ENCODE measurements at places on chromosomes 4 and X.

DNA sequence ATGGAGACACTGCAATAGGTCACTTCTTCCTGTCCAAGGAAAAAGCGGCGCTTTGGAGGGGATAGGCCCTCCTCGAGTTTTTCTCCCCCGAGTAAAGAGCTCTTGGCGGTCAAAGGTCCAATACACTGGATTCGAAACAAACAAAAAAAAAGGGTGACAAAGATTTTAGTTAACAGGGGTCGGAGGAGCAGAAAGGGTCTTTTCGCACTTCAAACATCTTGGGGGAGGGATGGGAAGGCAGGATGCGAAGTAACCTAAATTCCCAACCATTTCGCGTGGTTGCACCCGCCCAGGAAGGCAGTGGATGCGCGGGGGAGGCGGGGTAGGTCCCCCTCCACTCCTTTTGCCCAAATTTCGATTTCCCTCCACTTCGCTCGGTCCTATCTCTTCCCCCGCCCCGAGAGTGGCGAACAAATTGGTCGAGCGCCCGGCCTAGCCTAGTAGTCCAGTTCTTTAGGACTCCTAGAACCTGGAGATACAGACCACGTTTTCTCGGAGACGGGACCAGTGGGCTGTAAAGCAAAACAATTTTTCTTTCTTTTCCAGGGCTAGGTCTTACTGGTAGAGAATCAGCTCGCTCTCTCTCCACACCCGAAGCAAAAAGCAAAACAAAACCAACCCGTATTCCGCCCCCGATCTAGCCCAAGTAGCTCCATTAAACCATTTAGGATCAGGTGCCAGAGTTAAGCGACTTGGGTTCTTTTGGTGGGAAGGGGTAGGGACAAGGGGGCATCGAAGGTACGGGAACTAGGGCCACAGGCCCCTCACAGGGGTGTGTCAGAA is 2.0 kb upstream of the STAG2 start:
- no peak for DNase-seq

GRCh38 chr4:8897251-8898167 is 25.9 kb upstream of the HMX1 start:
- DNase-seq = no peak

- no peak for DNase-seq
Measured at GRCh38 chr4:45004847-45005565, 278.6 kb upstream of the GNPDA2 start.

DNA sequence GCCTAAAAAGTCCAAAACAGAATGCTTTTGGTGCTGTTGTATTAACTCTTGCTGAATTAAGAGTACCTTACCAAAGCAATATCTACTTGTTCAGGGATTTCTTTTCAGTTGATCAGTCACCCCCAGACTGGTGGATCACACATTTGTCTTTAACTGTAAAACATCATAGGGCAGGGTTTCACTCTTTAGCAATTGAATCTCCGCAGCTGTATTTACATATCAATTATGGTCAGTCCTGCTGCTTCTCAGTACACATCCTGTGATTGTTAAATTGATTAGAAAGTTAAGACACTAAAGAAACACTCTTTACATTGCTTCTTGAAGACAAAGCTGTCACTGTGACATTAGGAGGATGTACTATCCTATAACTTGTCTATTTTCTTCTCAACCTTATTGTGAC is 277.1 kb upstream of the ADGRL3 start:
- DNase-seq = no peak

Measured in skeletal muscle cell (primary cell).